ENCODE measurements at places on chromosomes 12 and 14. TPM values are rescaled to one million over a fixed set of nuclear protein-coding genes. Genes with fewer than 3 reads are reported as not detected.

RNASE3 gene
- total RNA-seq: not detected

IFNG gene
- not detected for total RNA-seq

OTUB2 gene
- total RNA-seq: 0.85 TPM

CLEC7A gene
- 0.14 TPM for total RNA-seq

DCAF11 gene
- total RNA-seq: 53.0 TPM

SMOC1 gene
- total RNA-seq: 0.65 TPM

CHD8 gene
- total RNA-seq: 39.1 TPM

SAMD15 gene
- total RNA-seq: 3.1 TPM

OAS1 gene
- 0.28 TPM for total RNA-seq

REP15 gene
- 0.43 TPM for total RNA-seq

SLC5A8 gene
- not detected for total RNA-seq

PAPOLA gene
- 76.8 TPM for total RNA-seq

VRTN gene
- total RNA-seq: not detected

AKAP6 gene
- total RNA-seq: 2.7 TPM

ACVRL1 gene
- total RNA-seq: 19.8 TPM

HSPA2 gene
- total RNA-seq: 19.9 TPM

FBXW8 gene
- total RNA-seq: 14.9 TPM

PGF gene
- 3.5 TPM for total RNA-seq

ARHGAP9 gene
- total RNA-seq: 0.28 TPM

RNASE9 gene
- not detected for total RNA-seq

MUCL1 gene
- total RNA-seq: not detected

TAS2R30 gene
- 2.9 TPM for total RNA-seq

LUM gene
- total RNA-seq: 1,464 TPM

GPR84 gene
- total RNA-seq: not detected

PTPRQ gene
- 2.8 TPM for total RNA-seq

LALBA gene
- total RNA-seq: not detected

FOXN4 gene
- total RNA-seq: not detected

SYT1 gene
- 2.0 TPM for total RNA-seq

DCN gene
- total RNA-seq: 1,181 TPM

SIX6 gene
- not detected for total RNA-seq

KCNA1 gene
- not detected for total RNA-seq

CLEC9A gene
- not detected for total RNA-seq

OVCH1 gene
- total RNA-seq: 0.09 TPM

ANG gene
- total RNA-seq: 5.1 TPM

OR4Q3 gene
- total RNA-seq: not detected

AKAP3 gene
- total RNA-seq: 1.5 TPM

SALL2 gene
- total RNA-seq: 1.7 TPM

NDUFA12 gene
- 95.3 TPM for total RNA-seq

CDK2 gene
- 7.1 TPM for total RNA-seq

KCNMB4 gene
- total RNA-seq: 1.8 TPM

RNASE7 gene
- not detected for total RNA-seq

SLCO1A2 gene
- not detected for total RNA-seq

NTS gene
- total RNA-seq: 6.0 TPM

ACSM4 gene
- total RNA-seq: not detected

PDZRN4 gene
- total RNA-seq: 0.09 TPM

CFAP251 gene
- 3.3 TPM for total RNA-seq

PTGDR gene
- under 0.01 TPM for total RNA-seq

PKP2 gene
- 0.55 TPM for total RNA-seq

ARF6 gene
- 56.7 TPM for total RNA-seq

PPFIBP1 gene
- total RNA-seq: 92.5 TPM

IGF1 gene
- 11.7 TPM for total RNA-seq

SLC25A47 gene
- not detected for total RNA-seq

KRT82 gene
- not detected for total RNA-seq

KRT85 gene
- total RNA-seq: not detected

FRMD6 gene
- 340 TPM for total RNA-seq

HIGD1C gene
- total RNA-seq: not detected

KRT5 gene
- total RNA-seq: 1.3 TPM

HIP1R gene
- 10.7 TPM for total RNA-seq

BLOC1S1 gene
- 136 TPM for total RNA-seq

Measured in smooth muscle cell of bladder (primary cell).